ENCODE measurements at places on chromosomes 2 and 18.

DNA sequence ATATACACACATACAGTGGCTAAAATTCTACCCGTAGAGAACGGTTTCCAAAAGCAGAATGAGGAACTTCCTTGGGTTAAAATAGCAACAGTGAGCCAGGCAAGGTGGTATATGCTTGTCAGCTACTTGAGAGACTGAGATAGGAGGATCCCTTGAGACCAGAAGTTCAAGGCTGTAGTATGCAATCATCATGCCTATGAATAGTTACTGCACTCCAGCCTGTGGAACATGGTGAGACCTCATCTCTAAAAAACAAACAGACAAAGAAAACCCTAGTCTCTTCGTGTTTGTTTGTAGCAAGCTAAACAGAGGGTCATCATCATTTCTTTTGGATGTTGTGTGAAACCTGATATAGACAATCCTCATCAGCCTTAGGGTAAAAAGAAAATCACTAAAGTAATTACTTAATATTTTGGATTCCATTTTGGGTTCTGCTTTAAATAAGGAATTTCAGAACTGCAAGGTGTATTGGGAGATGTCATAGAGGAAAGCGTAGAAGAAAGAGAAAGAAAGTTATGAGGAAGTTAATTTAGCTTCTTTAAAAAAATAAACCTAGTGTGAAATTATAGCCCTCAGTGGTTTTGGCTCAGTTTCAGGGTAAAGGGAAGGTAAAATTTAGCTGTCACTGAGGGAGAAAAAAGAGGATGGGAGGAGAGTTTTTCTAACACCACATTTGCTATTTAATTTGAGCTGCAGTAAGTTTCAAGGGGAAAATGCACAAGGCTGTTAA lies 46.5 kb downstream of the PLEK start:
- no peak for DNase-seq

DNA sequence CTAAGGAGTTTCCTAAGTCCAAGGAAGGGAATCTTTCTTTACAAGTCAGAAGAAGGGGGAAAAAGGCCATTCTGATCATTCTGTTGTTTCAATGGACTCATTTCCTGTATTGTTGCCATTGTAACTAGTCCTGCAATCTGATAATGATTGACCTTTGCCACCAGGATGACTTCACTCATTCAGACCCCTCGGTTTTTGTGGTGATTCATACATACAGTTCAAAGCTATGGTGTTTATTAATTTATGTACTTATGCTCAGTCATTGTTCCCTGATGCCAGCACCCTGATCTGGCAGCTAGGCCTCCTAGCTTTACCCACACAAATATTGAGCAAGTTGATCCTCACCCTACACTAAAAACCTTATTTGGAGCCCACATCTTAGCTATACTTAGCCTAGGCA lies 57.6 kb upstream of the ZNF519 start:
- DNase-seq = no peak

GRCh38 chr2:145090841-145091761 lies 571.2 kb upstream of the ZEB2 start:
- no peak for DNase-seq

DNA sequence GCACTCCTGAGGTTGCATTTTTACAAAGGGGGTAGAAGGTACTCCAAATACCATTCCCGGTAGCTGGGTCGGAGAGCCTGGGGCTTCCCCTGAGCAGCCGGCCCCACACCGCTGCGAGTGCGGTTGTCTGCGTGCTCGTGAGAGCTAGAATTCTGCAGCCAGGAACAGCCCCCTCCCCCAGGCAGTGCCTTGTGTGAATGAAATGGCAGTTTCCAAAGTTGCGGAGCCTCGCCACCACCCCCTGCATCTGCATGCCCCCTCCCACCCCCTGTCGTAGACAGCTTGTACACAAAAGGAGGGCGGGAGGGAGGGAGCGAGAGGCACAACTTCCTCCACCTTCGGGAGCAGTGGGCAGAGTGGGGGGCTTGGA lies 1.1 kb downstream of the MYCN start:
- DNase-seq = no peak

DNA sequence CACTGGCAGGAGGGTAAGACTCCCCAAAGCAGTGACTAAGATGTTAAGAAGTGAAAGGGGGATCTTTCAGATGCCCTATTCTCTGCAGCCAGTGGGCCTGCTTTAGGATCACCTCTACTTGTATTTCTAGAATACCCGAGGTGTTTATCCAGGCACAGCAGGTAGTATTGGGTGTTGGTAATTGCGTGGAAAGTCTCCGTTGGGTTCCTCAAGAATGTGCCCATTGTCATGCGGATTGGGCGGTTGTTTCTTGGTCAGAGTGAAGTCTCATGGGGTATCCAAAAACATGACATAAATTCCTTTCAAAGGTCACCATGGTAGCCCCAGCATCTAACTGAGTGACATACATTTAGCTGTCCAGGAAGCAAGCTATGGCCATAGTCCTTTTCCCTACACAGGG lies 308.8 kb downstream of the RPIA start:
- no peak for DNase-seq

- DNase-seq = no peak
Observed at GRCh38 chr2:62467475-62468321, 38.3 kb downstream of the TMEM17 start.

DNA sequence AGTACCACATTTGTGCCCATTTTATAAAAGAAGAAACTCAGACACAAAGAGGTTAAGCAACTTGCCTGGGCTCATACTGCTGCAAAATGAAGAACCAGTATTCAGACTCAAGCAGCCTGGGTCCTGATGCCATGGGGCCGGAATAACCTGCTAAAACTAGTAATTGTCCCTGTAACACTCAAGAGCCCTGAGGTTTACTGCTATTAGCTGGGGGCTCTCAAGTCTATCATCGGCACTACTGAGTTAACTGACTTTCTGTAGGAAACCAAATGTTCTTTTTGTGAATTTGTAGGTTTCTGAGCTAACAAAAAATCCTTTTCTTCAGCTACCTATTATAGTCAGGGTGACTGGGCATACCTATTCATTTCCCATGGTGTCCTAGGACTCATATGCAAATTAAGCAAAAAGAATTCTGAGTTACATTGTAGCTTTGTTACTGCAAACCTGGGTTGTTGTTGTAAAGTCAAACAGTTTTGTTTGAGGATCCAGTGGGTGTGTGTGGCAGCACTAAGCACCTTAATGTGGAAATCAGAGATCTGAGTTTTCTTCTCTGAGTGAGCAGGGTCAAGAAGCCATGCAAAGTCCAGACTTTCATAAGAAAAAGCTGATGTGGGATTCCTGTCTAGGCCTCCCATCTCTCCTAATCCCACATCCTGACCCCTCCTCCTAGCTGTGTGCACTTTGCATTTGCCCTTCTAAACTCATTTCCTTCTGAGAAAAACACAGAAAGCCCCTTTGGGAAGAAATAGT lies 72.4 kb upstream of the TNP1 start:
- no peak for DNase-seq

DNA sequence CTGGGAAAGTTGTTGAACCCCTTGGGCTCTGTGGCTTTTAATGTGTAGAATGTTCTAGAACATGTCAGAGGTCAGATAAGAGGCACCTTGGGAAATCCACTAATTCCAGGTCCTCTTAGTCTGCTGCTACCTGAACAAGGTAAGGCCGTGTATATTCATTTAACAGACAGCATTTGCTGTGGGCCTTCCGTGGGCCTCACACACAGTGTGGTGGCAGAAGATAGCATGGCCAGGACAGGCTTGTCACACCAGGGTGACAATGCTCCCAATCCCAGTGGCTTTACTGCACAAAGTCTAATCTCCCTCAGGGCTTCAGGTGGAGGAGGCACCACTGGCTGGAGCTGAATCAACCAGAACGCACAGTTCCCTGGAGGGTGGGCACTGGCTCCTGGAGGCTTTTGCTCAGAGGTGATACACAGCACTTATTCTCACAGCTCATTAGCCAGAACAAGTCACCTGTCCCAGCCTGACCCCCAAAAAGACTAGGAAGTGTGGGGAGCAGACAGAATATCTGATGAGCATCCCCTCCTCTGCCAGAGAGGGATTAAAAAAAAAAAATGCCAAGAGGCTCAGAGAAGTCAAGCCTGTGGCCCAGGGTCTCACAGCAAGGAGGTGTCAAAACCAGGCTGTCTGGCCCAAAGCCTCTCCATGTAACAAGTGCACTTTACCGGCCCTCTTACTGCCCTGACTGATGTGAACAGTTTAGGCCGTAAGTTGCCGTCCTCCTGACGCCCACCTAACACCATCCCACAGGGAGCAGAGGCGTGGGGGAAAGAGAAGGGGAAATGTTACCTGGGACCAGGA lies 216.9 kb upstream of the RAB6C start:
- no peak for DNase-seq

DNA sequence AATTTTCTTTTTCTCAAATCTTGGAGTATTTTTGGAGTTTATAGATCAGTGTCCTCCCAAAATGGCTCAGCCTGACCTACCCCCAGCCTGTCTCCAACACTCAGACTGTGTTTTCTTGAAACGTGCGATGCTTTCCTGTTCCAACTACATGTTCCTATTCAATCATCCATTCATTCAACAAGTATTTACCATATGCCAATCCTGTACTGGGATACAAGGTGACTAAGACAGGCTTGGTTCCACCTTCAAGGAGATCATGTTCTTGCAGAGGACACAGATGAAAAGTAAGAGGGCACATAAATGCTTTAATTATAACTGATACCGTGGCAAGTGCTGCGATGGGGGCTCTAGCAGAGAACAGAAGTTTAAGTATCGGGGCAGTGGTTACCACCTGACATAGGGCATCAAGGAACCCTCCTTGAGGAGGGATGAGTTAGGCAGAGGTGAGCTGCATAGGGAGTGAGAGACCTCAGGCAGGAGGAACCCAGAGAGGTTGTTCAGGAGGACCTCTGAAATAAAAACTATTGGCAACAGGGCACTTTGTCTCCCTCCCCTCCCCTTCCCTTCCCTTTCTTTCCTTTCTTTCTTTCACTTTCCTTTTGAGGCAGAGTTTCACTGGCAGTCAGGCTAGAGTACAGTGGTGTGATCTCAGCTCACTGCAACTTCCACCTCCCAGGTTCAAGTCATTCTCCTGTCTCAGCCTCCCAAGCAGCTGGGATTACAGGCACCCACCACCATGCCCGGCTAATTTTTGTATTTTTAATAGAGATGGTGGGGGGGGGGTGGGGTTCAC lies 469.0 kb downstream of the EPHA4 start:
- no peak for DNase-seq

- DNase-seq = no peak
Observed at GRCh38 chr2:96554293-96555145, 18.0 kb downstream of the ARID5A start.

GRCh38 chr18:3794537-3795348 lies 344.8 kb downstream of the TGIF1 start:
- peak; percentile 76 for DNase-seq

- peak; percentile 48 for DNase-seq
Observed at GRCh38 chr2:218607436-218608115, at the start of gene PLCD4. TSS of gene PLCD4 (plus strand) at chr2:218607899. CDS start at chr2:218615740, 7,841 bp downstream.

DNA sequence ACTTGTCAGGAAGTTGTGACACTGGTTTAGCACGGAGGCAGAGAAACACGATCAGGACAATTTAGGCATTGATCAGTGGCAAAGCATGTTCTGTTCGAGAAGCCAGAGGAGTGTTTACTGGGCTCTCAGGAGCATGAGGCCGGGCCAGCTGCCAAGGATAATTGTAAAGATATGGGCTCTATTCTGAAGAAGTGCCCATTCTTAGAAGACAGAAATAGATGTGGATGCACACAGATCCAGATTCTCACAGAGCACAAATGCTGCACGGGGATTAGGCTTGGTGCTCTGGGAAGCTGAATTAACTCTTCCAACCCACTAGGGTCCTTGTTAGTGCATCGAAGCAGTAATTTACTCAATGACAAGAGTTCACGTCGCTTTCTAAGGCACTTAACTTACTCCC lies 16.2 kb downstream of the AFF3 start:
- no peak for DNase-seq

DNA sequence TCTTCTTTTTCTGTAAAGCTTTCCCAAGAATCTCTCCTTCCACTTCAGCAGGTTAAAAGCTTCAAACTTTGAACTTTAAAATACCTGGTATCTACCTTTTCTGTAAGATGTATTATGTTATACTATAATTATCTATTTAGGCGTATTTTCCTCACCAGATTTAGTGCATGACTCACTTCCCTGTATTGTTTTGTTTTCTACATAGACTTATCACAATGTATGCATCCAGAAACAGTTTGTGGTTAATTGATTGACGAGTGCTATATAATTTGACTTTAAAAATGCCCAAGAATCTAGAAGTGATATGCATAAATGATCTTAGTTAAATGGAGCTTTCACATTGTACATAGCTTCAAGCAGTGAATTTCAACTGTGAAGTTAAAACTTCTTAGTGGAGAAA lies 473.9 kb upstream of the CDH2 start:
- no peak for DNase-seq

Data from keratinocyte (primary cell).